ENCODE measurements at places on chromosomes 12 and 14.

DNA sequence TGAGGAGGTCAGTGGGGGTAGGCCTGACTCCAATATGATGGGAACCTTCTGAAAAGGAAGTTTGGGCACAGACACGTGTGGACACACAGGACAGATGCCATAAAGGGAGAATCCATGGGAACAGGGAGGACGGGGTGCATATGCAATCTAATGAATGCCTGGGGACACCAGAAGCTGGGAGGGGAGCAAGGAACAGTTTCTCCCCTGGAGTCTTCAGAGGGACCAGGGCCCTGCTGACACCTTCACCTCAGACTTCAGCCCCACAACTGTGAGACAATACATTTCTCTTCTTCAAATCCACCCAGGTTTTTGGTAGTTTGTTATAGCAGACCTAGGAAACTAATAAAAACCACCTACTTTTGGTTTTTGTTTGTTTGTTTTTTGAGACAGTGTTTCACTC lies 35.2 kb upstream of the CLIP1 start:
- no peak for DNase-seq

DNA sequence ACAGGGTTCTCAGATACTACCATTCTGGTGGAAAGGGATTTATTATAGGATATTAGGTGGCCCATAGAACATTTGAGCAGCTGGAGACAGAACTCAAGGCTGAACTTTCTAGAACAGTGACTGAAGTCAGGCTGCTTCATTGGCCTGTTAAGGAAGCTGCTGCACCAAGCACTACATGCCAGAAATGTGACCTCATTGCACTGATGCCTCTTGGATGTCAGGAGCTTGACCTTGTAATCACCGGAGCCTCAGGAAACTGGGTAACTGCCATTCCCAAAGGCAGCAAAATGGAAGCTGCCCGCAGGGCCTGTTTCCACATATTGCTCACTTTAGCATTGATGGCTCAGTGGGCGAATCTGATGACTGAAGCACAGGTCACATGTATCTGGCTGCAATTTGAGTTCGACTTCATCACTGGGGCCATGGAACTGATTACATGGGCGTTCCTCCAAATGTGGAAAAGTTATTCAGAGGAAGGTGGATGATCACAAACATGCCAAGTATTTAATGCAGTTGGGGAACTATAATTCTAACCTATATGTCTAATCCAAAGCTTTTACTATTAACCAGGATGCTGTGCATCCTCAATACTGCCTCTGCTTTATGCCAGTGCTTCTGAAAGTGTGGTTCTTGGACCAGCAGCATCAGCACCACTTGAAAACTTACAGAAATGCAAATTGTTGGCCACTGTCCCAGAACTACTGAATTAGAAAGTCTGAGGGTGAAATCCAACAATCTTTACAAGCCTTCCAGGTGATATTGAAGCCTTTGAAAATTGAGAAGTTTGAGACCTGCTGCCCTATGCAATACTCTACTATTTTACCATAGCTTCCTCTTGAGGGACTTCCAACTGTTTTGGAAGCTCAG lies 337.2 kb upstream of the NAV3 start:
- no peak for DNase-seq

- no peak for DNase-seq
Observed at GRCh38 chr12:27462851-27463250, 16.3 kb downstream of the SMCO2 start.

- DNase-seq = no peak
Observed at GRCh38 chr12:30814295-30814655, 59.5 kb upstream of the CAPRIN2 start.

DNA sequence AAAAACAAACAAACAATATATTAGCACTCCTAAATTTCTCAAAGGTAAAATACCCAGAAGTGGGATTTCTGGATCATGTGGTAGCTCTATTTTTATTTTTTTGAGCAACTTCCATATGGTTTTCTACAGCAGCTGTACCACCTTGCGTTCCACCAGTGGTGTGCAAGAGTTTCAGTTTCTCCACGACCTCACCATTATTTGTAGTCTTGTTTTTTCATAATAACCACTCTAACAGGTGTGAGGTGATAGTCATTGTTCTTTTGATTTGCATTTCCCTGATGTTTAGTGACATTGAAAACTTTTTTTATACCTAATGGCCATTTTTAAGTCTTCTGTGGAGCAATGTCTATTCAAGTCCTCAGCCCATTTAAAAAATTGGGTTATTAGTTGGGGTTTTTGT lies 127.3 kb upstream of the SLC38A2 start:
- no peak for DNase-seq

GRCh38 chr14:67683842-67684241 lies 9.4 kb upstream of the VTI1B start:
- no peak for DNase-seq

- no peak for DNase-seq
Observed at GRCh38 chr14:100669011-100669412, 57.7 kb upstream of the DLK1 start.

GRCh38 chr12:63945777-63946176 lies 101.3 kb downstream of the SRGAP1 start:
- DNase-seq = no peak

DNA sequence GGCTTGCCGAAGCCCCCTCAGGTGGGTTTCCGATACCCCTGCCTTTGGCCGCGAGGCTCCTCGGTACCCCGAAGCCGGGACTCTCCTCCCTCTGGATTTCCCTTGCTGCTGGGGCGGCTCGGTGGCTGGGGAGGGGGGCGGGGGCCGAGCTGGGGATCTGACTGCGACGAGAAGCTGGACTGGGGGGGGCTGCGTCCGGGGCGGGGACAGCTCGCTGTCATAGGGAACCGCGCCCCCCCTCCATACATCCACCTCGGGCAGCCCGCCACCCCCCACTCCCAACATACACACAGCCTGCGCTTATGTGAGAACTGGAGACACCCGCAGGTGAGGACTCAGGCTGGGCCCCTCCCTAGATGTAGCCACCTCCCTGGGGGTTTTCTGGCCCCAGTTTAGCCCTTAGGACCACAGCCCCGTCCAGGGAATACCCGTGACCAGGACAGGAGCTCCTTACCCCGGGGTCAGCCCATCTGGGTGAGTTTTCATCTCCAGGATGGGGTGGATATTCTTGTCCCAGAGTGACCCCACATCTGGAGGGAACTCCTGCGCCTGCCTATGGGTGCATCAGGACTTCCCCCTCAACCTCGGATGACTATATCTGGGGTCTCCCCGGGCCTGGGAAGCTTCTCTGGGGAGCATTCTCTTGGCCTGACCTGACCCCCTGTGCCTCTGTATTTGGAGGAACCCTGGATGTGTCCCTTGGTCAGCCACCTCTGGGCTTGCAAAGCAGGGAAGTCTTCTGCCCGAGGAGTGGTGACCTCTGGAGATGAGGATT lies 687 bp downstream of the ASIC1 start:
- DNase-seq = no peak

- DNase-seq = peak; percentile 100
Observed at GRCh38 chr14:23469127-23469905, at the start of gene NGDN. Gene NGDN, plus strand, starts transcription at chr14:23469703. Its CDS starts 13 bp downstream, at chr14:23469716.

All from right renal pelvis (tissue), 4 donors.